ENCODE measurements at places on chromosomes 4 and X. TPM values are rescaled to one million over a fixed set of nuclear protein-coding genes. Genes with fewer than 3 reads are reported as not detected.

CC2D2A gene
- 48.1 TPM for polyA plus RNA-seq

- no peak for DNase-seq
Measured at GRCh38 chr4:79763486-79764075, 309.4 kb downstream of the ANTXR2 start.

DNA sequence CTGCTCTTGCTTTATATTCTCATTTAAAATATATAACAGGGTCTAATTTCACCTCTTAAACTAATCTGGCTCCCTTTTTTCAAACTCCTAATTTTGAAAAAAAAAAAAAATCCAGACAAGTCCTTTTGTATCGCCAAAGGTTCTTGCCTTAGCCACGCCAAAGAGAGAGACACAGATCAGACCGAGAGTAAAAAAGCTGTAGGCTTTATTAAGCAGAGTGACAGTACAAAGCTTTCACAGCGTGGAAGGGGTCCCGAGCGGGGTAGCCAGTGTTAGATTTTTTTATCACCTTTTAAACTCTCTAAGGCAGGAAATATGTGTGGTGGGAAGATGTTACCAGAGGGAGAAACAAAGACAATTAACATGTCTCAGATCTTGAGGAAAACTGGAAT, 54.1 kb downstream of the PAGE2 start:
- DNase-seq: no peak

GRCh38 chr4:39621582-39621981, 17.1 kb downstream of the SMIM14 start:
- DNase-seq: no peak

MGAT4D gene
- not detected for polyA plus RNA-seq

GRCh38 chrX:72371405-72371804, 65.7 kb upstream of the CITED1 start:
- DNase-seq: no peak
